Chondrocyte (in vitro differentiated cells): ENCODE measurements at places on chromosomes 3 and 15. TPM values are rescaled to one million over a fixed set of nuclear protein-coding genes. Genes with fewer than 3 reads are reported as not detected.
A peak's percentile ranks its signal among the peaks of the same experiment; 100 is the strongest.

BNC1 gene
- 1.7 to 2.8 TPM (median 2.3 TPM) in 3 replicates for total RNA-seq

IQCF5 gene
- total RNA-seq = not detected in 3 replicates

ARPP21 gene
- 4.1 to 10.6 TPM (median 4.9 TPM) in 3 replicates for total RNA-seq

FETUB gene
- not detected in 3 replicates for total RNA-seq

RTP1 gene
- total RNA-seq = not detected in 3 replicates

NRG4 gene
- not detected in 3 replicates for total RNA-seq

C3orf80 gene
- total RNA-seq = 0.25 to 0.28 TPM in 2 of 3 replicates, not detected in the other

GRCh38 chr15:88663141-88663621 lies 24.4 kb downstream of the ISG20 start:
- no peaks in the 10 kb centered on the region for H3K27me3 ChIP-seq
- no peak overlapping the region for H3K4me3 ChIP-seq
- H3K27ac ChIP-seq = peak overlapping the region; percentile 97
- peaks cover 60% of the 10 kb centered on the region for H3K4me1 ChIP-seq
- peak; percentile 24 for DNase-seq

GRCh38 chr15:62412686-62413085 lies 247.6 kb upstream of the C2CD4B start:
- H3K36me3 ChIP-seq = no peaks in the 10 kb centered on the region
- DNase-seq = no peak
- H3K27ac ChIP-seq = no peak overlapping the region
- peaks cover 15% of the 10 kb centered on the region for H3K4me1 ChIP-seq
- no peak overlapping the region for H3K4me3 ChIP-seq

- H3K27me3 ChIP-seq = no peaks in the 10 kb centered on the region
- H3K4me3 ChIP-seq = no peak overlapping the region
- H3K27ac ChIP-seq = no peak overlapping the region
Measured at GRCh38 chr15:73237910-73238309, 130.8 kb downstream of the HCN4 start.

DNA sequence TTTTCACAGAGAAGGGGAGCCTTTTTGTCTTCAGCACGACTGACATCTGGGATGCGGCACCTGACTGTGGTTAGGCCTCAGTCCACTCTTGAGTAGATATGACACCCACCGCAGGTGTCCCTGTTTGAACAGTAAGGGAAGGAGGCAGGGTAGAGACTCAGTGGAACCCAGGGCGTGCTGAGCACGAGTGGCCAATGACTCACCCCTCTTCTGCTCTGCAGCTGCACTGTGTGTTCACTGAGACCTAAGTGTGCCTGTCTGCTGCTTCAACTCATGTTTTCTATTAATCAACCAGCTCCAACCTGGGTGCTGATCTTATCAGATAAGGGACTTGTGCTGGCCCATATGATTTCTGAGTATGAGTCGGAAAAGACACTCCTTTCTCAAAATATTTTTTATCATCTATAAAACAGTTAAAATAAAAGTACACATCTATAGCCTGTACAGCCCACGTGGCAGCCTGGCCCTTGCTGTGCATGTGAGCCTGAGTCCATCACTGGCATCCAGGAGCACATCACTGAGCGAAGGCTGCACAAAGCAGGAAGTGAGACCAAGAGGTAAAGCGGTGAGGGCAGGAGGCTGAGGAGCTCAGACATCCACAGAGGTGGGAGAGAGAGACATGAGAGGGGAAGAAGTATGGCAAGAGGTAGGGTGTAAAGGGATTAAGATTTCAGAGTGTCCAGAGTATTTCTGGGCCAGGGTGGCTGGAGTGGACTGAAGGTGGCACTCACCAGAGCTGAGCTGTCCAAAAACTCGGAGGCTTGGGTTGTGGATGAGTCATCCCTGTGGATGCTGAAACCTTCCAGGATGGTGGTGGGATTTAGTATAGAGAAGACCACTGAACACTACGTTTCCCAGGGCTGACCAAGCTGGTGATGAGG lies 49.2 kb downstream of the SLC41A3 start:
- H3K4me3 ChIP-seq = no peak overlapping the region
- H3K27ac ChIP-seq = no peak overlapping the region
- H3K27me3 ChIP-seq = no peaks in the 10 kb centered on the region
- H3K36me3 ChIP-seq = peaks cover 19% of the 10 kb centered on the region
- DNase-seq = no peak

GRCh38 chr3:134242649-134243617 lies 7.7 kb downstream of the RYK start:
- peak overlapping the region; percentile 52 for H3K27ac ChIP-seq
- no peak overlapping the region for H3K4me3 ChIP-seq
- no peaks in the 10 kb centered on the region for H3K27me3 ChIP-seq

DNA sequence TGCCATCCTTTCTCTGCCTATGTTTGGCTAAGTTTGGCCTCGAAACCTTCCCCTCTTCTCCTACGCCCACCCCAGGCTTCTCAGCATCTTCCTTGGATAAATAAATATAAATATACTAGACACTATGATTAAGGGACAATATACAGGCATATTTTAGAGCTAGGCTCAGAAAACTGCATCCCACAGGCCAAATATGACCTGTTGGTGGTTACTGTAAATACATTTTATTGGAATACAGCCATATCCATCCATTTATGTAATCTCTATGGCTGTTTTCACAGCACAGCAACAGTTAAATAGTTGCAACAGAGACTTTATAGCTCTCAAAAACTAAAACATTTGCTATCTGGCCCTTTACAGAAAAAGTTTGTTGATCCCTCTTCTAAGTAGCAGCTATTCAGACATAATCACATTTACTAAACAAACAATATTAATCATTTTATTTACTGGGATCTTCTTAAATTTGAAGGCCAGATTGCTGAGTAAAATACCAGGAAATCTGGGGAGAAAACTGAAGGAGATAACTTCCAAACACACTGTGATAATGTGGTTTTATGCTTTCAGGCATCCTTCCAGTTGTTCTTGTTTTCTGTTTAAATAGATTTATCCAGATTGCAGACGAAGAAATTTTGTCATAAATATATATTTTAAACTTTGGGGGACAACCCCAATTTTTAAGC lies 269.7 kb upstream of the THRB start:
- no peak overlapping the region for H3K4me3 ChIP-seq
- no peaks in the 10 kb centered on the region for H3K36me3 ChIP-seq
- no peaks in the 10 kb centered on the region for H3K27me3 ChIP-seq
- no peak overlapping the region for H3K27ac ChIP-seq

DNA sequence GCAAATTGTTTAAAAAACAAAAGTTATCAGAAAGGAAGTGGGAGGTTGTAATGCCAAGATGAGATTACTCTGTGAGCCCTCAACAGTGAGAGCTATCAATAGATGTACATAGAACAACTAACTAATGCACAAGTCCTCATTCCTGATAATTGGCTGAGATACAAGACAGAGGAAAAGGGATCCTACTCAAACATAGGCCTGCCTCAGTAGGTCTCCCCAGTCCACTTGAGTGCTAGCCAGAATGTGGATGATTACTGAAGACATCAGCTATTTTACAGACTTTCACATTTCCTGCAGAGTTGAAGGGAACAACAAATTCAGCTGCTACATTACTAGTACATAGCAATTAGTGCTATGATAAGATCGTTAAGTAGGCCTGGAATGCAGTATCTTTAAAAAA lies 981.9 kb downstream of the TUSC7 start:
- H3K4me1 ChIP-seq = peaks cover 6% of the 10 kb centered on the region
- DNase-seq = no peak
- H3K4me3 ChIP-seq = no peak overlapping the region
- H3K27ac ChIP-seq = no peak overlapping the region
- peaks cover 10% of the 10 kb centered on the region for H3K27me3 ChIP-seq
- no peaks in the 10 kb centered on the region for H3K36me3 ChIP-seq

- no peaks in the 10 kb centered on the region for H3K36me3 ChIP-seq
- no peak for DNase-seq
- H3K27me3 ChIP-seq = no peaks in the 10 kb centered on the region
Measured at GRCh38 chr3:56253941-56254665, 214.2 kb downstream of the ERC2 start.

GRCh38 chr3:56862352-56863062 lies 60.8 kb upstream of the ARHGEF3 start:
- no peaks in the 10 kb centered on the region for H3K36me3 ChIP-seq
- no peak overlapping the region for H3K27ac ChIP-seq
- H3K27me3 ChIP-seq = no peaks in the 10 kb centered on the region
- no peak for DNase-seq

DNA sequence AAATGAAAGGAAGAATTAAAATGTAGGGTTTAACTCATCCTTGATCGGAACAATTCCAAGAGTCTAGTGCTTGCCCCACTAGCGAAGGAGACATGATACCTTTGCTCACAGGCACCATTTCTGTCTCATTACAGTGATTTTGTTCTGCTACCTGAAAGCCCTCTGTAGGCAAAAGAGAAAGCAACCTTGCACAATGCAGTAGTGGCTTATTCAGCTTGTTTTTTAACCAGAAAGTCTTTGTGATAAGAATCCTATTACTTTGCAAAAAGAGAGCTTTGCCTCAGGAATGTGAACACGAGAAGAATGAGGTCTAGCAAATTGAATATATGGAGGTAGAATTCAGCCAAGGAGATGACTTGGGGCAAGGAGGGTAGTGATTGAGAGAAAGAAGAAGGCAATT lies 684.4 kb downstream of the GRM7 start:
- H3K27me3 ChIP-seq = peaks cover 22% of the 10 kb centered on the region
- H3K27ac ChIP-seq = no peak overlapping the region
- H3K36me3 ChIP-seq = no peaks in the 10 kb centered on the region
